T-cell (primary cell): ENCODE measurements at places on chromosomes 6 and 20. TPM values are rescaled to one million over a fixed set of nuclear protein-coding genes. Genes with fewer than 3 reads are reported as not detected.

- DNase-seq: no peak
Observed at GRCh38 chr6:104126315-104127005, 733.3 kb downstream of the HACE1 start.

DNA sequence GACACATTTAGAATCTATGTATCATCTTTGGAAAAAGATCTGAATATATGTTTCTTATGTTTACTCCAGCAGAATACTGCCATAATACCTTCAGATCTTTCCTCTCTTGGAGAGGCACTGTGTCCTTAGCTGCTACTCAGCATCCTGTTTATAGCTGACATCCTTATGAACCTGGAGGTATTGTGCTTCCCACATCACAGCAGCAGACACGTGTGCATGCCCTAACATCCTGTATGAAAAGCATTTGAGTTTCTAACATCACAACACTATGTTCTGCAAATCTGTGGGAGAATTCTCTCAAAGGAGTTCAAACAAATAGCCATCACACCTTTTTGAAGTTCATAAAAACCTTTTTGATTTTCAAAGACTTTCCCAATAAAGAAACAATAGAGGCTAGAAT, 216.0 kb downstream of the GJA1 start:
- DNase-seq: peak; percentile 13

- no peak for DNase-seq
Observed at GRCh38 chr6:121175827-121176226, 158.5 kb downstream of the TBC1D32 start.

DNA sequence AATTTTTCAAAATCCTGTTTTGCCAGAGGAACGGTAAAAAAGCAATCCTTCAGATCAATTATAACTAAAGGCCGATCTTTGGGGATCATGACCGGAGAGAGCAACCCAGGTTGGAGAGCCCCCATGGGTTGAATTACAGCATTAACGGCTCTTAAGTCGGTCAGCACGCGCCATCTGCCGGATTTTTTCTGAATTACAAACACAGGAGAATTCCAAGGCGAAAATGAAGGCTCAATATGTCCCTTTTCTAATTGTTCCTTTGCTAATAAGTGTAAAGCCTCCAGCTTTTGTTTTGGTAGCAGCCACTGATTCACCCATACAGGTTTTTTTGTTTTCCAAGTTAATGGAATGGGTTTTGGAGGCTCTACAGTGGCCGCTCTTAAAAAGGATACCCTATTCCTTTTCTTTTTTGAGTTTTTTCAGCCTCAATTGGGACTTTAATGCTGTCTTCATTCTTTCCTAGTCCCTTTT, 16.9 kb upstream of the PTCRA start:
- peak; percentile 47 for DNase-seq

DNA sequence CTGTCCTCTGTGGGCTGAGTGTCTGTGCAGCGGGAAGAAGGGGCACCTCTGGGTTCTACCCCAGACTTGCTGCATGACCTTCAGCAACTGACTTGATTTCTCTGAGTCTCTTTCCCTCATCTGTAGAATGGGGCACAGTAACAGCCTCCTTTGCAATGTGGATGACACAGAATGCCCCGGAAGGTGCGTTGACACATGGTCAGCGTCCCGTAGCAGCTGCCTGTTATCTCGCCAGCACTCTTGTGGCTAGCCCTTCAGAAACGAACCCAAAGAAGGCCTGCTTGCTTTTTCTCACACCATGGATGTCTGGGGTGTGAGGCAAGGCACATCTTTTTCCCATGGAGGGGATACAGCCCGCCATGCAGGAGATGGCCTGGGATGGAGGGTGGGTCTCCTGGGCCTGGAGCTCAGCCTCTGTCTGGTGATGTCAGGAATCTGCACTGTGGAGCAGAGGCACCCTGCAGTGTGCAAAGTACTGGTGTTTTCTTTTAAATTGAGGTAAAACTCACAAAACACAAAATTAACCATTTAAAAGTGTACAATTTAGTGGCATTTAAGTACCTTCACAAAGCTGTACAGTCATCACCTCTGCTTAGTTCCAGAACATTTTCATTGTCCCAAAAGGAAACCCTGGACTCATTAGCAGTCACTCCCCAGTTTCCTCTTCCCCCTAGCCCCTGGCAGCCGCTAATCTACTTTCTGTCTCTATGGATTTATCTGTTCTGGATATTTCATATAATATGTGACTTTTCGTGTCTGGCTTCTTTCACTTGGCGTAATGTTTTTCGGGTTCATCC, 59.8 kb upstream of the FAM83D start:
- DNase-seq: no peak

DNA sequence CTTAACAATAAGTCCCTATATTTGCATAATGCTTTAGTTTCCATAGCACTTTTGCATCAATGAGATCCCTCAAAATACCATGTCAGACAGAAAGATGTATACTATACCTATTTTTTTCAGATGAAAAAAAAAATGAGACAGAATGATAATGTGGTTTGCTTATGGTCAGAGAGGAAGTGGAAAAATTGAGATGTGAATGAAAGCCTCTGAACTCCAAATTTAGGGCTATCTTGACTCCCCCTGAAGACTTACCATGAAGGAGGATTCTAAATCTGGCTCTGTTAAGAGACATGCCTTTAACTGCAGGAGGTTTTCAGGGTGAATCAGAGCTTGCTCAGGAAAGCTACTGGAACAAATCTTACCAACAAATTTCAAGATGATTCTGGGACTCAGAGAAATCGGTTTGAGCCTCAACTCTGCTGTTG, 176.2 kb downstream of the ISM1 start:
- DNase-seq: no peak

GRCh38 chr6:31092769-31093505, 19.4 kb downstream of the C6orf15 start:
- DNase-seq: no peak

The CDYL gene
- total RNA-seq: 36.8 TPM

The ERGIC3 gene
- 148 TPM for total RNA-seq

The HSPA12B gene
- total RNA-seq: not detected
